ENCODE measurements at places on chromosomes 3 and 15.

- no peak for DNase-seq
Observed at GRCh38 chr3:124671106-124671505, 59.1 kb upstream of the UMPS start.

- no peak for DNase-seq
Observed at GRCh38 chr15:69919816-69920215, 177.9 kb downstream of the TLE3 start.

- no peak for DNase-seq
Observed at GRCh38 chr3:104291437-104291851, 1075.3 kb upstream of the ALCAM start.

DNA sequence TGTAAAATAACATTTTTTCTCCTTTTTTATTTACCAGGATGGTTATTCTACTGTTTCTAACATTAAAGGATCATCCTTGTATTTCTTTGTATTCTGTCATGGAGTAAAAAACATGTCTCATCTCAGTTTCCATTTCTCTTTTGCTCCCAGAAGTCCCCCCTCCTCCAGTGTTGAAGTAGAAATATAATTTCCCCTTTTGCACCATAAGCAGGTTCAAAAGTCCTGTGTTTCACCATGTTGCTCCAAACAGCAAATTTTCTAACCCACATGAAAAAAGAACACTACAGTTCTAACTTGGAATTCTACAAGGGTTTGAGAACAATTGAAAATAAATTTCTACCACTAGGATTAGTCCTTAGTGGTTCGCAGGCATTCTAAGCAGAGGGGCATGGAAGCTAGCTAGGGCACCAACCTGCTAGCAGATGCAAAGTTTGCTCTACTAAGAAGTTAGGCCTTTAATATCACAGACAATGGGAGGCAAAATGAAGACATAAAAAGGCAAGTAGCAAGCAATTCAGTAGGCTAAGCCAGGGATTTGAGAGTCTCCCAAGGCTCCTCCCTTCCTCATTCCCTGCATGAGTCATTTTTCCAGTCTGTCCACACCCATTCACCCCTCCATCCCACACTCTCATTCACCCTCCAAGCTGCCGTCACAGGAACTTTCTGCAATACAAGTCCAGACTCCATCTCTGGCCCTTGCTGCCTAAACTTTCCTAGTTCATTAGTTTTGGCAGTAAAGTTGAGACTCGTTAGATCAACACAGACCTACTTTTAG is 2.3 kb upstream of the MBNL1 start:
- DNase-seq: no peak

GRCh38 chr3:139302801-139303113 is 41.1 kb upstream of the MRPS22 start:
- no peak for DNase-seq

DNA sequence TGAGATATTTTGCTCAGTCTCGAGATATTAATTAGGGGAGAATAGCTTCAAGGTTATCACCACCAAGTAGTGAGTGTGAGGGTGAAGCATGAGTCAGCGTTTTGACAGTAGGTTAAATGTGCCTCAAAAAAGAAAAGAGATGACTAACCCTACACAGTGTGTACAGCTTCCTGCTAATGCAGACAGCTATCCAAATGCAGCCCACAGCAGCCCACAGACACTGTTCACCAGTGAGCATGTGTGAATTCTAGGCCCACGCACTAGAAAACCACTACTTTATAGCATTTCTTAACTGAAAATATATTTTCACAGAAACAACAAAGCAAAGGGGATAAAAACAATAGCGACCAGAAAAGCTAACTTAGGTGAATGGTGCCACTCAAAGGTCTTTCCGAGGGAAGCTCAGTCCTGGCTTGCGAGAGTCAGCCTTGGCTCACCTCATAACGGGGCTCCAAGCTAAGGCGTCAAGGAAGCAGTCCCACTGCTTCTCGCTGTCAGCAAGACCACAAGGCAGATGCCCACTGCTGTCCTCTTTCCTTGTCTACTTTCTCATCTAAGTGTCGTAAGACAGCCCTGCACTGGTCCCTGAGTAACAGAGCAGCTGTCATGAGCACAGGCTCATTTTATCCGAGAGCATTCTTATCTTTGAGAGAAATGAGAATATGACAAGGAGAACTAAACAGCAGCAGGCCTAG is 47.6 kb downstream of the TXNRD3 start:
- DNase-seq: peak; percentile 9

- no peak for DNase-seq
Observed at GRCh38 chr3:174398761-174399160, 460.4 kb upstream of the NAALADL2 start.

DNA sequence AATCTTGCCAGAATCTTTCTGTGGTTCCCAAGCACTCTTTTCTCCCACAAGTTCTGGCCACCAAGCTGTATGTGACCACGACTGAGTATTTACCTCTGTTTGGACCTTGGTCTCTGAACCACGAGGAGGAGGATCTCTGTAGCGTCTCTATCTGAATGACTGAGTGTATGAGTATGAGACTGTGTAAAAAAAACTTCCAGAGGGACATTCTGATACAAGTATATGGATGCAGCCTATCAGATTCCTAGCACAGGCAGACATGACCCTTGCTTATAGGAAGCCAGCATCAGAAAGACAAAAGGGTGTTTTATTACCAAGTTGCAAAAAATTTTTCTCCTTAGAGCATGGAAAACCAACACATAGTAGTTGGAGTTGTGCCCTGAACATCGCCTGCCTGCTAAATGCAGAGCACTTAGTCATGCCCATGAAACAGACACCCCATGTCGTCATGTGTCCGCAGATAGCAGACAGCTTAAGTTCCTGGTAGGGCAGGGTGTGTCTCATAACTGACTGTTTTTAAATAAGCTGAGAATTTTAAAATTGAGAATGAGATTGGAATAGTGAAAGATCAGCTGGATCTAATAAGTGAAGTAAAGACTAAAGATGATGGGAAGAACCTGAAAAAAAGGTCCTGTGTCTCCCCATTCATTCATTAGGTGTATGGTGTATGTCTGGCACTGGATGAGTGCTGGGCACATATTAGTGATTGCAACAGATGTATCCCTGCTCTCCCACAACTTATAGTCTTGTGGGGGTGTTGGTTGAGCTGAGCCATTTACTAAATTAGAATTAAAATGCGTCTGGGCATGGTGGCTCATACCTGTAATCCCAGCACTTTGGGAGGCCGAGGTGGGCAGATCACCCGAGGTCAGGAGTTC is 30.9 kb downstream of the DAG1 start:
- no peak for DNase-seq

DNA sequence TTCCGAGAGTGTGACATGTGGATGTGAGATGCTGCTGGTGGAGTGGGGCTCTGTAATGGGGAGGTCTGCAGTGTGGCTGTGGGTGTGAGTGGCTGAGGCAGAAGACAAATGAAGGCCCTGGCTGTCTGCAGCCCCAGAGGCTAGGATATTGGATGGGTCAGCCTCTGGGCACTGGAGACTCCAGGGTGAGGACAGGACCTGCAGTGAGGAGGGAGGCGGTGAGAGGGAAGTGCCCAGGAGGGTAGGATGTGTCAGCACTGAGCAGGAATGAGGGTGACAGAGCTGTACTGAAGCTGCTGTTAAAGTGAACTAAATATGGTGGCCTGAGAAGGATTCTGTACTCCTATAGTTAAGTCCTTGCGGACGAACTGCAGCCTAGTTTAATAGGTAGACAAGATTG is 27.3 kb upstream of the PXYLP1 start:
- DNase-seq: no peak

DNA sequence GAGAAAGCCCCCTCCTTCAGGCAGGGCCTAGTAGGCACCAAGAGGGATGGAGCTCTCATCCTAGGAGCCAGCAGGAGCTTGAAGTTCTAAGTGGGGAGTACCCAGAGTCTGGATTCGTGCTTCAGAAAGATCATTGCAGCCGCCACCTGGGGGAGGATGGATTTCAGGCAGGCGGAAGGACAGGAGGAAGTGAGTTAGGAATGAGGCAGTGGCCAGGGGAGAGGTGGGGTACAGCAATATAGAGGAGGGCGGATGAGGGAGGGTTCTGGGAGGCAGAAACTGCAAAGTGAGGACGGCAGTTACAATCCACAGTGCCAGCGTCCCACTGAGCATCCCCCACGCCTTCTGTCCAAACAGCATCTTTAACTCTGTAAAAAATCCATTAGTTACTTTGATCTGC is 65.2 kb upstream of the LINGO1 start:
- no peak for DNase-seq

GRCh38 chr15:60735559-60736047 is 256.7 kb upstream of the ICE2 start:
- DNase-seq: no peak

DNA sequence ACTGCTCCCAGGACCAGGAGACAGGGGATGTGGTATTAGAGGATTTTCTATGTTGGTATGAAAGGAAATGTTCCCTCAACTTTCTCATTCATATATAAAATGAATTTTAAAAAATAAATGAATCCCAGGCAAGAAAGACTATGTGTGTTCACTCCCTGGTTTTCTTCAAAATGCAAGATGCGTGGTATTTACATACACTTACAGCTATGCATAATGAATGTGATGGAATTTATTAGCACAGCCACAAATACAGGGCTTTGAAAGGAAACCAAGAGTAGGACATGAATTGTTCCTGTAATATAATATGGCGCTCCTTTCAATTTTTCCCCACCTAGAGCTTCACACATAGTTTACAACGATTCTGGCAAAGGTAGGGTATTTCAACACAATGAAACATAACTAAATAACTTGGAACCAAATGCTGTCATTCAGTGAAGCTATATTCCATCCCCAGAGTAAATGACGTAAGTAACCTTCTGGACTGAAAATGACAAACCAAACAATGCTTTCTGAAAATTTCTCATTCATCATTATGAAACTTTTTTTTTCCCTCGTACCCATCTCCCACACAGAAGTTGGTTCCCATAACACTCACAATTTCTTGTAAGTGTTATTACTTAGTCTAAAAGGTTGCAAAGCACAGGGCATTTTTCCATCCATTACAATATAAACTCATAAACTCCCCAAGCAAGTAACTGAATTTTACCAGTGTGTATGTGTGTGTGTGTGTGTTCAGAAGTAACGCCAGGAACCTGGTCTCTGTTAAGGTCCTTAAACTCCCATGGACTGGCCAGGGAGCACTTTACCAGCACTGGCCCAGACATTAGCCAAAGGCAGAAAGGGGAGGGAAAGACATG is 41.8 kb downstream of the CBLB start:
- DNase-seq: no peak

DNA sequence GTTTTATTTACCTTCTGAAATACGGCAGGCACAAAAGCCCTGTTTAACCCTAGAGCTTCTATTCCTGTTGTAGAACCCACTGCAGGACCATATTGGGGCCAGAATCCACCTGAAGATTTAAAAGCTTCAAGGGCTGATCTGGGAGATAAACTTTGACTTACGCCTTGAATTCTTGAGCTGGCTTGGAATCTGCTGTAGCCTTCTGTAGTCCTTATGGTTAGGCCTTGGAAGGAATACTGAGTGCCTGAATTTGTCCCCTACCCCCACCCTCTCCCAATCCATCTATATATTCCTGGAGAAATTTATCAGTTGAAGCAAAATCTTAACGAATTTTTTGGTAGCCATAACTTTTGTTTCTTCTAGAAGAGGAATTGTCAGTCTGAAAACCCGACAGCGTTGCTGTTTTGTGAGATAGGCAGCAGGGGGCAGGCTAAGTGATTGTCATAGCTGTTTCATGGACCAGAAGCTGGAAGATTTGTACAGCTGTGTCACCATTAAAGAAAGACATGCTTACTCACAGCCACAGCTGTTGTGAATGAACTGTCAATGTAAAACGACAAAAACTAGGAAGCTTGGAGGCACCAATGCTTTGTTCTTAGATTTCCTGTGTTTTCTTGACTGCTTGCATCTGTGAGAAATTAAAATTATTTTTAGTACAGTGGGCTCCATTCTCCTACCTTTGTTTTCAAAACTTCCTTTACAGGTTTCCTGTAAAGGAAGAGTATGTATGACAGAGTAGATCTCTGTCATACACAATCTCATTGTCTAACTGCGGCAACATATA is 12.8 kb downstream of the LXN start:
- DNase-seq: no peak

- DNase-seq: no peak
Observed at GRCh38 chr3:112904786-112905185, 58.1 kb upstream of the CD200R1L start.

- no peak for DNase-seq
Observed at GRCh38 chr3:62863648-62864047, 11.6 kb downstream of the CADPS start.

- no peak for DNase-seq
Observed at GRCh38 chr15:99454941-99455788, 110.6 kb upstream of the MEF2A start.

DNA sequence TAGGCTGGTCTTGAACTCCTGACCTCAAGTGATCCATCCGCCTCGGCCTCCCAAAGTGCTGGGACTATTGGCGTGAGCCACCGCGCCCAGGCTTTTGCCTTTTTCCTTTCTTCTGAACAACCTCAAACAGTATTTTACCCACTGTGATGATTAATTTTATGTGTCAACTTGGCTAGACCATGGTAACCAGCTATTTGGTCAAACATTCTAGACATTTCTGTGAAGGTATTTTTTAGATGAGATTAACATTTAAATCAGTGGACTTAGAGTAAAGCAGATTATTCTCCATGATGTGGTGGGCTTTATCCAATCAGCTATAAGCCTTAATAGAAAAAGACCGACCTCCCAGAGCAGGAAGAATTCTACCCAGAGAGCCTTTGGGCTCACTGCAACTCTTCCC is 6.0 kb downstream of the SPATA12 start:
- no peak for DNase-seq

DNA sequence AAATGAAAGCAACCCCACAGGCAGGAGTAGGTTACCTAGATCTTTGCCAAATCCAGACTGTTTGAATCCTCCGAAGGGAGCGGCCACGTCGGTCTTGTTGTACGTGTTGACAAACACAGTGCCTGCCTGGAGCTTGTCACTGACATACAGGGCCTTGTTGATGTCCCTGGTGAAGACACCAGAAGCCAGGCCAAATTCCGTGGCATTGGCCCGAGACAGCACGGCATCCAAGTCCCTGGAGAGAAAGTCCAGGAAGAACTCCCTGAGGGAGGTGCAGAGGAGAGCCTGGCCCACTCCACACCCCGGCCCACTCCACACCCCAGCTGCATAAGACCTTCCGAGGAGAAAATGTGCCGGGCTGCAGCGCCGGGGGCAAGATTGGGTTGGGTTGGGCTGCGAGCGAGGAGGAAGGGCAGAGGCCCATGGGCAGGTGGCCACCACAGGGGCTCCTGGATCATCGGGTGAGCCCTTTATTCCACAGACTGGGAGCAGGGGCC is 21.8 kb upstream of the SLC41A3 start:
- DNase-seq: no peak

- DNase-seq: no peak
Observed at GRCh38 chr3:101936419-101937356, 87.4 kb downstream of the NFKBIZ start.

GRCh38 chr15:99472416-99473145 is 93.2 kb upstream of the MEF2A start:
- no peak for DNase-seq

GRCh38 chr3:131880948-131881347 is 153.9 kb downstream of the CPNE4 start:
- DNase-seq: no peak
